ENCODE measurements at places on chromosomes 6 and 20.

- DNase-seq: no peak
Observed at GRCh38 chr20:21395051-21395665, 2.2 kb downstream of the NKX2-4 start.

DNA sequence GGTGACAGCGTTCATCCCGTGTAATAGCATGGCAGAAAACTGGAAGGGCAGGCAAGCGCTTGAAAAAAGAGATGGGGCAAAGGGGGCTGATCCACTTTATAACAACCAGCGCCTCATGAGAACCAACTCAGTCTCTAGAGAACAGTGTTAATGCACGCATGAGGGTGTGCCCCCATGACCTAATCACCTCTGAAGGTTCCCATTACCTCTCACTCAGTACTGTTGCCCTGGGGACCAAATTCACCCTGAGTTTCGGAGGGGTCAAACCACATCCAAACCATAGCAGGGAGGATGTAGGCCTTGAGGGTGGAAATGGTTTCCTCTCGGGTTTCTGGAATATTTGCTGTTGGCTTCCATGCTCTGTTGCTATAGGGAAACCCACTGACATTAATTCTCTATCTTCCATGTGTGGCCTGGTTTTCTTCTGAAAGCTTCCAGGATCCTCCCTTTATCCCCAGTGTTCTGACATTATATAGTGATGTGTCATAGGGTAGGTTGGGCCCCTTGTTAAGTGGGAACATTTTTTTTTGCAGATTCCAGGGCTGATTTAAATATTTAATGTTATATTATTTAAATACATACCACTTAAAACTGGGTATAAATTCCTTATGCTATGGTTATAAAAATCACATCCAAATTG, 65.2 kb downstream of the PPP1R14C start:
- no peak for DNase-seq

GRCh38 chr20:50286609-50287008, 96.0 kb downstream of the CEBPB start:
- no peak for DNase-seq

- peak; percentile 38 for DNase-seq
Observed at GRCh38 chr6:108492131-108492766, 68.5 kb upstream of the FOXO3 start.

DNA sequence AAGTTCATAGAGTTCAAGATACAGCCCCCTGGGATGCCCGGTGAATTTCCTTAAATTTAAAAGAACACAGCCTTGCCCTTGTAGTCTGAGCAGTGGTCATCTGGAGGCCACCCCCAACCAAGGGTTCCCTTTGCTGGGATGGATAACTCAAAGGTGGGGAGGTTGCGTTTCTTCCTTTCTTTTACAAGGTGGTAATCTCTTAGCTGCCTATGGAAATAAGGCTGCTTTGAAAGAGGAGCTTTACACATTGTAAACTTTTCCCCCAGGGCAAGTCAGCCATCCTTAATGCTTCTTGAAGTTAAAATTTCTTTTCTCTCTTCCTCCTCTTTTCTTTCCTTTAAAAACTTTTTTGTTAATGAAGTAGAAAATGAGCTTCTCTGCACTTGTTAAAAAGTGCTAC, 71.2 kb upstream of the PRDM1 start:
- no peak for DNase-seq

DNA sequence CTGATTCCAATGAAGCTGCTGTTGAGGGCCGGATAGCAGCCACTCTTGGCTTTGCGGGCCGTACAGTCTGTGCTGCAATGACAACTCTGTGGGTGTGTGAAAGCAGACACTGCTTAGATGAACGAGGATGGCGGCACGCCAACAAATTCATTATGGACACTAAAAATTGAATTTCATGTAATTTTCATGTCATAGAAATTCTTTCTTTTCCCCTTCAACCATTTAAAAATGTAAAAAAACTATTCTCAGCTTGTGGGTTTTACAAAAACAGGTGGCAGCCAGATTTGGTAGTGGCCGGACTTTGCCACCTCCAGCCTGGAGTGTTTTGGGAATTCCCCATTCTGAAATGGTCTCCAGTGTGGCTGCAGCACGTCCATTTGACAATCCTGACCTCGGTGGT, 26.0 kb downstream of the MAS1 start:
- DNase-seq: no peak

DNA sequence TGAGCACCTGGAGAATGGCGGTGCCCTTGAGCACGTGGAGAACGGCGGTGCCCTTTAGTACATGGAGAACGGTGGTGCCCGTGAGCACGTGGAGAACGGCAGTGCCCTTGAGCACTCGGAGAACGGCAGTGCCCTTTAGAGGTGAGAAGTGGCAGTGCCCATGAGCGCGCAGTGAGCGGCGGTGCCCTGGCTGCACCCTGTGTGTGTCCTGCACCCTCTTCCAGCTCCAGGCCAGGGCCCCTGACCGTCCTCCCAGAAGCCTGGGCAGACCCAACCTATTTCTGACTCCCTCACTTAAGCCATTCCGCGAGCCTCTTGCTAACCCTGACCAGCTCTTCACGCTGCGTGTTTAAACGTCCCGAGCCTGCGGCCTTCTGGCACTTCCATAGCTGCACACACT, 151.3 kb downstream of the DLL1 start:
- DNase-seq: no peak

Data from NCI-H524 (cell line).